ENCODE measurements at places on chromosomes 13 and 19.
A peak's percentile ranks its signal among the peaks of the same experiment; 100 is the strongest.

- DNase-seq: peak; percentile 56
Measured at GRCh38 chr19:53989600-53990533, 1.6 kb upstream of the CACNG6 start.

DNA sequence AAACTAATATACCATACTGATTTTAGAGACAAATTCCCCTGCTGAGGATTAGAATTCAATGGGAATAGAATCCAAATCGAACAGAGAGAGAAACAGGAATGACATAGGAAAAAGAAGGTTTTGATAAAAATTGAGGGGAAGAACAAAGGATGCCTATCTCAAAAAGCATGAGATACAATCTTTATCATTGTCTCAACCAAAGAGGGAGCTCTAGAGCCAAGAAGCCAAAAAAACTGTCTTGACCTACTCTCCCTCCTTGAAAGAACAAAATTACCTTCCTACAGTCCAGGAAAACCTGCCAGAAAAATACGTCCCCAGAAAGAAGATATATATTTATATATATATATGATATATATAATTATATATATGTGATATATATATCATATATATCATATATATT lies 39.2 kb upstream of the MIR17HG start:
- no peak for DNase-seq

- DNase-seq: peak; percentile 97
Measured at GRCh38 chr19:18636183-18636968, 452 bp upstream of the KLHL26 start.

- no peak for DNase-seq
Measured at GRCh38 chr13:77351315-77351714, 24.4 kb upstream of the MYCBP2 start.

- DNase-seq: peak; percentile 27
Measured at GRCh38 chr13:65724226-65724625, 1505.9 kb downstream of the PCDH9 start.

DNA sequence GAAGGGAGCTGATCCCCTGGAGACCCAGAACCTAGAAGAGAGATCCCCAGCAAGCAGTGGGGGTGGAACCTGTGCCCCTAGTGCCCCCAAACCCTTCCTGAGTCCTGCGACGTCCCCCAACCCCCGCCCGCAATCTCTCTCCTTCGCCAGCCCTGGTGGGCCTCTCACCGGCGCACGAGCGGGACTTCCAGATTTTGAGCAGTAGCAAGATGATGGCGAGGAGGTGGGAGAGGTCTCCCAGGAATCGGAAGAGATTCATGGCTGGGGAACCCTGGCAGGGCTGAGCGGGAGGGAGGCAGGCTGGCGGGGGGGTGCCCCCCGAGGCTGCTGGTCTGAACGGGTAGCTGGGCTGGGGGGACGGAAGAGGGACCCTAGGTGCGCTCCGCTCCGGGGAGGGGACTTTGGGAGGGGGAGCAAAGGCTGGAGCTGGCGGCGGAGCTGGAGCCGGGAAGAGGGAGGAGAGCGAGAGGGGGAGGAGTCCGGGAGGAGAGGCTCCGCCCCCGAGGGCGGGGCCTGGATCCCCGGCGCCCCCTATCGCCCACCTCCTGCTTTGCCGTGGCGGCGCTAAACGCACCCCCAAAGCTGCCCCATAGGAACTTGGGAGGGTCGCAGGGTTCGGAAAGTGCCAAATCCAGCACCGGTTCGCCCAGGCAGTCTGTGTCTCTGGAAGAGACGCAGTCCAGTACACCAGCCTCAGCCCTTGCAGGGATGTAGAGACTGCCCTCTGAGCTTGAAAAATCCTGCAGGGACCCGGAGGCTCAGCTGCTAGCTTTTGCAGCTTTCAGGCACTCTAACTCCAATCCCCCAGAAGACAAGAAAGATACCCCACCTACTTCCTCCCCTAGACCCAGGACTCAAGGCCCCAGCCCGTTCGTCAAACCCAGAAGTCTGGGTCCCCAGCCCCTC lies at the start of gene KDELR1:
Gene KDELR1, minus strand, starts transcription at position 452 of the 906 bp plus-strand sequence. Its CDS starts 193 bp downstream, at position 259.
- DNase-seq: peak; percentile 90

DNA sequence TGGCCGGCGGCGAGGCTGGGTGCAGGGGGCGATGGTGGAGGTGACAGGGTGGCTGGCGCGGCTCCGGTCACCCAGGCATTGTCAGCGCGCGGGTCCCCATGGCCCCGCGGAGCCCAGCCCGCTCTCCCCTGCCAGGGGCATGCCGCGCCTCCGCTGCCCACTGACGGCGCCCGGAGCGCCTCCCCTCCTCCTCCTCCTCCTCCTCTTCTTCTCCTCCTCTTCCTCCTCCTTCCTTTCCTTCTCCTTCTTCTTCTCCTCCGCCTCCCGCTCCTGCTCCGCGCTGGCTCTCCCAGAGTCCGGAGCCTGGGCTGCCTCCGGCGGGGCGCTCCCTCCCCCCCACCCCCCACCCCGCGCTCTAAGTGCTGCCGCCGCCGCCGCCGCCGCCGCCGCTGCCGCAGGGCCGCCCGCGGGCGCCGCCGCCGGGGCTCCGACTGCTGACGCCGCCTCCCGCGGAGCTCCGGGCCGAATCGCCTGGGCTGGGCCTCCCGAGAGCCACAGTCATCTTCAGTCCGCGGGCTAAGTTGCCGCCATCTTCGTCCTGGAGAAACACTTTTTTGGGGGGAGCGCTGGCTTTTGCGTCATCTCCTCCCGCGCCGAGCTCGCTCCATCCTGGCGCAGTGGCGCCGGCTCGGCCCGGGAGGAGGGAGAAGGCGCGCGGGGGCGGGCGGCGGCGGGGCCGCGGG lies 348.3 kb downstream of the LIG4 start:
- peak; percentile 25 for DNase-seq

DNA sequence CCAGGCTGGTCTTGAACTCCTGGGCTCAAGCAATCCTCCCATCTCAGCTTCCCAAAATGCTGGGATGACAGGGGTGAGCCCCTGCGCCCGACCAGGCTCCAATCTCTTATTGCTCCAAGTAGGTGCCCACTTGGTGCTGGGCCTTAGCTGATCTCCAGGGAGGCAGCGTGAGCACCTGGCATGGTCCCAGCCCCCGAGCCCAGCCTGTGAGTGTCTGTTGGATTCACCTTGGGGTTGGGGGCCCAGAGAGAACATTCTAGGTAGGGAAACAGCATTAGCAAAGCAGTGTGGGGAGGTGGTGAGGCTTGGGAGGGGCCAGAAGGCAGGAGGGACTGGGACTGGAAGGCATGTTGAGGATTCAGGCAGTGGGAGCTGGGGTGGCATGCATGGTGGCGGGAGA lies 45.5 kb downstream of the DNM2 start:
- no peak for DNase-seq

DNA sequence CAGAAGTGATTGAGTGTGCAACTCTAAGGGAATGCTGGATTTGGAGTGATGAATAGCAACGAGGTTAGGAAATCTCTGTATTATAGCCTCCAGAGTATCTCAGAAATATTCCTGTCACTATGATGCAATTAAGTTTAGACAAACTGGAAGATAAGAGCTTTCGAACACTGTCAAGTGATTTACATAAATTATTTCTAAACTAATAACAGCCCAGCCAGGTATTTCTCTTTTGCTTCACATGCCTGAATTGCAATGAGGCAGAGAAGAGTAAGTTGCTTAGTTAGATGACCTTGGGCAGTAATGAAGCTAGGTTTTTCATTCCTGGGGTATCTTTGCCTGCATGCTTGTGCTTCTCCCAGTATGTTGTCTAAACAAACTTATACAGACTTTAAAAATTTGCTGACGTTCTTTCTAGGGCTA lies 134.5 kb downstream of the LMO7 start:
- no peak for DNase-seq

GRCh38 chr19:13024126-13024950 lies 29.1 kb downstream of the NFIX start:
- DNase-seq: no peak

GRCh38 chr19:12834976-12835757 lies 788 bp upstream of the RTBDN start:
- DNase-seq: peak; percentile 46

Measured in femur (tissue), 1 donor.